NB4 (cell line): ENCODE measurements at places on chromosomes 7 and 10.

DNA sequence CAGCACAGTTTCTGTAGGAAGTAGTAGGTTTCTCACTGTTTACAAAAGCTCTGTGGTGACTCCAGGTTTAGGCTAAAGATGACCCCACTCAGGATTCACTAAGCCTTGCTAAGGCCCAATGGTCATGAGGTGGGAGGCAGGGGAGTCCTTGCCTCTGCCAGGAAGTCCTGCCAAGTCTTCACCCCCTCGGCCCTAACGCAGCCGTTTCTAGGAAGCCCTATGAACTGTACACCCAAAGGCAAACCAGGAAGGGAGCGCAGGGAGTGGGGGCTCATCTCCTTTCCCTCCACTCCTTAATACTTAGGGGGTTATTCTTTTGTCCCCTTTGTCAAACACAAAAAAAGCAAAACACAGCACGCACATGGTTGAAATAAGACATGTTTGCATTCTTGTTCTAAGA lies 64.6 kb downstream of the CTBP2 start:
- DNase-seq: no peak

- no peak for DNase-seq
Observed at GRCh38 chr10:48703531-48704122, 19.0 kb downstream of the WDFY4 start.

GRCh38 chr7:4762121-4763055 lies 13.0 kb upstream of the AP5Z1 start:
- DNase-seq: no peak

GRCh38 chr10:130427216-130427722 lies 291.1 kb downstream of the GLRX3 start:
- DNase-seq: no peak

DNA sequence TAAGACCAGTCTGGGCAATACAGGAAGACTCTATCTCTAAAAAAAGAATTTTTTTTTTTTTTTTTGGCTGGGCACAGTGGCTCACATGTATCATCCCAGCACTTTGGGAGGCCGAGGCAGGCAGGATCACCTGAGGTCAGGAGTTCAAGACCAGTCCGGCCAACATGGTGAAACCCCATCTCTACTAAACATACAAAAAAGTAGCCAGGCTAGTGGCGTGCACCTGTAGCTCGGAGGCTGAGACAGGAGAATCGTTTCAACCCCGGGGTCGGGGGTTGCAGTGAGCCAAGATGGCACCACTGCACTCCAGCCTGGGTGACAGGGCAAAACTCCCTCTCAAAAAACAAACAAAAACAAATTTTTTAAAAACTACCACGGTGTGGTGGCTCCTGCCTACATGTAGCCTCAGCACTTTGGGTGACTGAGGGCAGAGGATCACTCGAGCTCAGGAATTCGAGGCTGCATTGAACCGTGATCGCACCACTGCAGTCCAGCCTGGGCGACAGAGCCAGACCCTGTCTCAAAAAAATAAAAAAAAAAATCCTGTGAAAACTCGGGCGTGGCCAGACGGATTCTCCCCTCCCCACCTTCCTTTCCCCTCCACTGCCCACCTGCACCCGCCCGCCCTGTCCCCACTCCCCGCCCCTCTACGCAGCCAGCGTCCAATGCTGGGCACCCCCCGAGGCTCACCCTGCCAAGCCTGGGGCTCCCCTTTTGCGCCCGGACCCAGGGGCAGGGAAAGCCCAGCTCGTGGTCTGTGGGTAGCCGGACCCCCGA lies 745 bp upstream of the ORAI2 start:
- no peak for DNase-seq

DNA sequence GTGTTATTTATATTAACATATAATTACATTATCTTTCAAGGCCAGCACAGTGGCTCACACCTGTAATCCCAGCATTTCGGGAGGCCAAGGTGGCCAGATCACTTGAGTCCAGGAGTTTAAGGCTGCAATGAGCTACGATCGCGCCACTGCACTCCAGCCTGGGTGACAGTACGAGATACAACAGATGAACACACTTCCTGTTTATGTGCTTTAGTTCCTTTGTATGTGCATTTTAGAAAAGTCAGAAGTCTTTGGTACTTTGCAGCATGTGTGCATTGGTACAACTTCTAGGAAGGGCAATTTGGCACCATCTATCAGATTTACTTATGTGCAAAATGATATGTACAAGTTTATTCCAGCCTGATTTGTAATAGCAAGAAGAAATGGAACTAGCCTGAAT lies 13.3 kb downstream of the SLC35G1 start:
- no peak for DNase-seq

- DNase-seq: no peak
Observed at GRCh38 chr7:123570390-123571182, 13.0 kb upstream of the NDUFA5 start.

DNA sequence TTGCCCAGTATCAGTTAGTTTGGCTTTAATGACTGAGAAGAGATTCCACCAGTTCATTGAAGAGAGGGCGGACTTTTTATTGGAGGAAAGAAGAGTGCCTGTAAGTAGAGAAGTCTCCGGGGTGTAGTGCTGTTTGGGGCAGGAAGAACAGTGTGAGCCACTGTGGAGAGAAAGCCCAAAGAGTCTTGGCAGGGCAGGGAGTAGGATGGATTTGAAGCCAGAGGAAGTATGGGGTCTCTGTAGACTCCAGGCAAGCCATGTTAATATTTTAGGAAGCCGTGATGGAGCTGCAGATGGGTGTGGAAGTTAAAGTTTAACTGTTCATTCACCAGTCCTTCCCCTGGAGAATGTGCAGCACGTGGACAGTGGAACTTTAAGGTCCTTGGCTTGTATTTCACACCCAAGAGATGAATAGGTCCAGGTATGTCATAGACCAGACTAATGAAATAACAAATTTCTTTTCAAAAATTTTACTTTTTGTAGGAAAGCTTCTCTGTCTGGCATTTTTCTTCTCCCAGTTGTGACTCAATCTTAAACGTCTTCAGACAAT lies 54.1 kb downstream of the TCF7L2 start:
- no peak for DNase-seq

DNA sequence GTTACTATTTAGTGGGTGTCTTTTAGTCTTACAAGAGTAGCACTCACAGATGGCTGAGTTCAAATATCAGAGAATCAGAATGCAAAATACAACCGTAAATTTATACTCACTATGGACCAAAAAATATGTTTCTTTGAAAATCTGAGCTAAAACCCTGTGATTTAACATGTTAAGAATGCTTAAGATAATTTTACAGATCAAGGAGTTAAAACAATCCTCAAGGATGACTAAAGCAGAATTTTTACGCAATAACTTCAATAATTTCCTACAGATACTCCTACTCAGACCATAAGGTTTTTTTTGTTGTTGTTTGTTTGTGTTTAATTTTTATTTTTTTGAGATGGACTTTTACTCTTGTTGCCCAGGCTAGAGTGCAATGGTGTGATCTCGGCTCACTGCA lies 47.9 kb upstream of the CCDC6 start:
- no peak for DNase-seq

DNA sequence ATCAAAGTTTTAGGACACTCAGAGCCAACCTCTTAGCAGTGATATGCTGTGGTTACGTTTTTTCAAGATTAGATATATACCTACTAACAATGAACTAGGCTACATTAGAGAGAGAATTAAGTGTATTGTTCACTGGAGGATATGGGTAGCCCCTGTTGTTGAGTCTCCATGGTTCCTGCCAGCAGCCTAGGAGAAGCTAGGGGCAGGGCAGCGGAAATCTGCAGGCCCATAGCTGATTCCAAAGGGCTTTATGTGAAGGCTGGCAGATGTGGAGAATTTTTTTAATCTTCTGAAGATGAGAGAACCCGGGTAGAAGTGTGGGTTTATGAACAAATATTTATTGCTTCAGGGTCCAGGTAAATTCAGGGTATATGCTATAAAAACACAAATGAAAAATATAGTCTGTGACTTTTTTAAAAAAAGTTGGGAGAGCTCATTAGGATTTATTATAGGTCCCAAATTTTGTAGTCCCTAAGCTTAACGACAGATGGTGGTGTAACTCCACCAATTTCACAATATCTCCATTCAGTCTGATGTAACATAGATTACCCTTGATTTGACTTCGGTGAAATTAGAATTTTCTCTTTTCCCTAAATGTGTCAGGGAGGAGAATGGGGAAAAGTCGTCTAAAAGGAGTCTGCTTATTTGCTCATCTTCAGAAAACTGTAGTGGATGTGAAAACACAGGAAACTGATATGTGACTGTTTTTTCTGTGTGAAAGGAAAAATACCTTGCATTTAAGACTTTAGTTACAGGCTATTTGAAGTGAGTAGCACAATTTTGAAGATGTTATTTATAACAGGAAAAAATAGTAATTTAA lies 163.0 kb upstream of the PPP1R3A start:
- DNase-seq: peak; percentile 65

DNA sequence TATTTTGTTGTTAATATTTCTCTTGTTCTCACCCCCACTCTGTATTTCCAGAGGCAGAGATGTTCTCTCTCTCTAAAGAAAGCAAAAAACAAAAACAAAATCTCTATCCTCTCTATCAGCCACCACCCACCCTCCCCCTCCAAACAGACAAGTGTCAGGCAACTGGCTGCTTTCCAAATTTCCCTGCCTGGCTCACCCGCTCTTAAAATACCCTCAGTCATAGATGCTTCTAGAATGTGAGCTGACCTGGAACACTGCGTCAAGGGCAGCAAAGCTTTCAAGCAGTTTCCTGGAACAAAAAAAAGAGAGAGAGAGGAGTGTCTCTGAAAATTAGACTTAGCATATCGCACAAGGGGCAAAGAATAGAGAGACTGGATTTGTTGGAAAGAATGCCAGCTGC lies 341.0 kb upstream of the ZMIZ1 start:
- no peak for DNase-seq

GRCh38 chr7:5266191-5267028 lies 16.3 kb upstream of the SLC29A4 start:
- peak; percentile 42 for DNase-seq

DNA sequence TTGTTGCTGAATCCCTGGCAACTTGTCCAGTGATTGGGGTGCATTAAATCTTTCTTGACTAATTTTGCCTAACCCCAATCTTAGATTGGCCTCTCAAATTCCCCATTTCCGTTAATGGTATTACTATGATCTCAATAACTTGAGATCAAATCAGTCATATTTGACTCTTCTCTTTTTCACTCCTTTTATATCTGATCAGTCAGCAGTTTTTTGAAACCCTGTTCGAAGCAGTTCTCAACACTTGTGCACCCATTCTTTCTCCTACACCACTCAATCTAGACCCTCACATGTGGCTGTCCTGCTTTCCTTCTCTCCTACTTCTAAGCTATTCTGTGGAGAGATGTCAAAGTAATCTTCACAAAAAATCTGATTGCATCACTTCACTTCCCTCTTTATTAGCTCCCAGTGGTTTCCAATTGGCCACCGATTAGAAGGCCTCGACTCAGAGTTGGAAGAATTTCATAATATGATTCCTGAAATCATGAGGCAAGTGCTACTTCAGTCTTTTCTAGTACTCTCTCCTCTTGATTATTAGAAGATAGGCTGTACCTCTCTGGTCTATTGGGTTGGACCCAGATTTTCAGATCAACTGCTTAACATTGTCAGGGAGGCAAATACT lies 128.9 kb downstream of the ZNF365 start:
- peak; percentile 86 for DNase-seq

DNA sequence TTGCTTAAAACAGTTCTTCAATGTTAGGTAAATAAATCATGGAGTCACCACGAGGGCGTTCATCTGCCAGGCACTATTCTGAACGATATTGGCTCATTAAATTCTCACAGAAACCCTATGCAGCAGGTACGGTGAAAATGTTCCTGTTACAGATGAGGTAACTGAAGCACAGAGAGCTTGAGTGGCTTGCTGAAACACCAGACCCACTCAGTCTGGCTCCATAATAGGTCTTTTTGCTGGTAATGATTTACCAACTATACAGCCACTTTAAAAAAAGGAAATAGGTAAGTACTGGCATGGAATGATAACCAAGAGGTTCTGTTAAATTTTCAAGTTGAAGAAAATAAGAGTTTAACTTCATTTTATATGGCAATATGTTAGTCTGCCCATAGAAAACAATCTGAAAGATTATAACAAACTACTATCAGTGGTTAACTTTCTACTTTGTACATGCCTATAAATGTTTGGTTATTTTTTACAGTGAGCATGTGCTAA lies 1.3 kb upstream of the TM9SF3 start:
- peak; percentile 17 for DNase-seq

GRCh38 chr7:152115021-152115718 lies 89.7 kb downstream of the GALNT11 start:
- DNase-seq: no peak

DNA sequence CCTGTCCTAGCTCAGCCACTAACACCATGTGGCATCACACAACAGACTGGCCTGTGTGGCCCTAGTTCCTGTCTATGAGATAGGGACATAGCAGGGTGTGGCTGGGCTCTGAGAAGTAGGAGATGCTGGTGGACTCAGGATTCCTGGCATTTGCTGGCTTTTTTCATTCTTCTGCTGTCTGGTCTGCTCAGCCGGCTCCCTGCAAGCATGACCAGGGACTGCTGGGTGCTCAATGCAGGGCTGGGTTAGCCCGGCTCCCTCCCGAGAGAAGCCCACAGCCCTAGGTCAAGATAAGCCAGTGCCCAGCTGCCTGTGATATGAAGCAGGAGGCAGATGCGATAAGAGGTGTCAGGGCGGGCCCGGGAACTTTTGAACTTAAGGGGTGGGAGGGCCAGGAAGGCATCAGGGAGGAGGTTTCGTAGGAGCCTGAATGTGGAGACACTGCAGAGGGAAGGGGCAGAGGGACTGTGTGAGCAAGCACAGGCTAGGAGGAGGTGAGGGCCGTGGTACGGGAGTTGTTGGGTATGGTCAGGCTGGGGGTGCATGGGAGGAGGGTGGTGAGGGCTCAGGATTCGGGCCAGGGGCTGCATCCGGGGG lies 3.5 kb downstream of the AQP1 start:
- no peak for DNase-seq

GRCh38 chr7:101688183-101688831 lies 59.2 kb upstream of the MYL10 start:
- DNase-seq: peak; percentile 90

GRCh38 chr7:42081671-42082070 lies 155.3 kb downstream of the GLI3 start:
- DNase-seq: no peak

GRCh38 chr10:45433716-45434469 lies 59.9 kb downstream of the ALOX5 start:
- DNase-seq: no peak

DNA sequence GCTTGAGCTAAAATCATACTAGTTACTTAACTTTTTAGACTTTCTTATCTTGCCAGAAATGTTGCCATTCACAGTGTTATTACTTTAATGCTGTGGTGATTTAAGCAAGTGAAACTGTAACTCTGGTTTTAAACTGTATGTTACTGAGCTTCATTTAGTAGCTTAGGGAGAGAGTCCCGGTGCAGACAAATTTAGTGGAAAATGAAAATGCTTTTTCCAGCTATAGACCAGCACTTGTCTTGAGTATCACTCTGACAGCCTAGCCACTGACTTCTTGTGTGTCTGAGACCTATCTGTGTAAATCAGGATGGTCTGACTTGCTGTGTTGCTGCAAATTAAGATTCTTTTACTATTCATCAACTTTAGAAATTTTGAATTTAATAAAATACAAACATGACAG lies 200.8 kb downstream of the CACNB2 start:
- DNase-seq: no peak
